Breast epithelium (tissue), 4 donors: ENCODE measurements at places on chromosomes 6 and 20. TPM values are rescaled to one million over a fixed set of nuclear protein-coding genes. Genes with fewer than 3 reads are reported as not detected.

DNA sequence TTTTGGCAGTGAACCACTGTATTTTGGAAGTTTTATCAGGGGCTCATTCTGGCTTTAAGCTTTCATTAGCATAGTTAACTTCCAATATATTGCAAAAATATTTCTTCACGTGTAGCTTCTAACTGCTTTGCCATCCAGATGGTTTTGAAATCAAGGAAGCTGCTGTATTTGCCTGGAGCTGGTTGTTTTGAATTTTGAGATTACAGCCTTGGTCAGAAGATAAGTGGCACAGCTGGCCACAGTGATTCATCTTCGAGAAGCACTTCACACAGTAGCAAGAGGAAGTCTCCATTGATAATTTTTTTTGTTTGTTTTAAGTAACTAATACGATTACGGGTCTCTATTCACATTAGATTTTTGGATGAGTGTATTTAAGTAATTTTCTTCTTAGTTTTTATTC is 3.8 kb downstream of the APCDD1L start:
- H3K4me3 ChIP-seq = no peak overlapping the region
- H3K36me3 ChIP-seq = no peaks in the 10 kb centered on the region
- no peak overlapping the region for H3K27ac ChIP-seq
- DNase-seq = no peak

DNA sequence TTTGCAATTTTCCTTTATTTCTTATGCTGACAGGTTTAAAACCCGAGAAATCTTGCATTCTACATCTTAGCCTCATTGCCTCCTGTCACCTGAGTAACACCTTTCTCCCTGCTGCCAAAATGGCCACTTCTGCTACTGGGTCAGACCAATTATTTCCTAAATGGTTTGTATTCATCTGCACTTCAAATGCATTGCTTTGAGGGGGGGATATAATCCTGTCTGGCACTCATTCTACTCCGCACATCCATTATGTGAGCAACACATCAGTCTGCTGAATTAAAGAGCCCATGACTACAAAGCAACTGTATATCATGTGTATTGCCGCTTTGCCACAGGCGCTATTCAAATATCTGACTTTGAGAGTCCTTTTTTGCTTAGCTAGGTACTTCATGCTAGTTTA is 141.6 kb upstream of the TSHZ2 start:
- no peaks in the 10 kb centered on the region for H3K27me3 ChIP-seq
- H3K4me3 ChIP-seq = no peak overlapping the region

TFAP2C gene
- total RNA-seq = 1.8 TPM

- peak overlapping the region; percentile 97 for H3K4me3 ChIP-seq
- no peaks in the 10 kb centered on the region for H3K36me3 ChIP-seq
- H3K27me3 ChIP-seq = no peaks in the 10 kb centered on the region
- DNase-seq = peak; percentile 76
- H3K4me1 ChIP-seq = no peaks in the 10 kb centered on the region
Measured at GRCh38 chr6:20403070-20403765, 1.5 kb downstream of the E2F3 start.

CST2 gene
- not detected for total RNA-seq

DNA sequence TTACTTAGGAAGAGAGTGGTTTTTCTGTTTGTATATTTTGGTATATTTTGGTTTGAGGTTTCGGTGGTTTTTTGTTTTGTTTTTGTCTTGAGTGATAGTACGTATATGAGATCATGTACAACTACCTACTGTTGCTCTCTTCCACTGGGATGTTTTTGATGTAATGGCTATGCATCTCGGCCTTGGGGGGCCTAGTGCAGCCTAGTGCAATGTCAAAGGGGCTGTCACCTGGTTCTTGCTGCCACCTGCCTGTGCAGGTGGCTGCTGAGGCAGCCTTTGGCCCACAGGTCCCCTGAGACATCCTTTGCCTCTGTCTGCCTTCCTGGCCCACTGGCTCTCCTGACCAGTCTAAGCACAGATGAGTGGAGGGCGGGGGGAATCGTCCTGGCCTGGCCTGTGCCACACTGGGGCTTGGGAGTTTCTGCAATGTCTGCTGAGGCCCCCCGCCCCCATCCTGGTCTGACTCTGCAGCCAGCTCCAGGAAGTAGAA is 546.6 kb downstream of the CD83 start:
- H3K36me3 ChIP-seq = no peaks in the 10 kb centered on the region
- no peaks in the 10 kb centered on the region for H3K27me3 ChIP-seq
- no peak overlapping the region for H3K4me3 ChIP-seq
- no peak overlapping the region for H3K27ac ChIP-seq
- no peak for DNase-seq

SLC17A3 gene
- not detected for total RNA-seq

DNA sequence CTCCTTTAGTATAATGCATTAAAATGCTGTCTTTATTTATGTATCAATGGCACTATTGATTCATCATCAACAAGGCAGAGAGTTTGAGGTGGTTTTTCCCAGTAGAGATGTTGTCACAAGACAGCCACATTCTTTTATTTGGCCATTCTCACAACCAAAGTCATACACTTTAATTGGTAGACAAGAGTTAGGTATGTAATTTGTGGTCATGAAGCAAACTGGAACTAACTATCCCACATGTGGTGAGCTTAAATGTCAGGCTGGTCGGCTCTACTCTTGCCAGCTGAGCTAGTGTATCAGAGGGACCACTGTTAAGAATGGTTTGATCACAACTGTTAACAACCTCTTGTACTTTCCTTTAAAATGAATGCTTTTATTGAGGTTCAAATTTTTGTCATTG is 714.6 kb downstream of the CD109 start:
- H3K4me1 ChIP-seq = no peaks in the 10 kb centered on the region
- H3K36me3 ChIP-seq = no peaks in the 10 kb centered on the region
- no peak for DNase-seq
- no peaks in the 10 kb centered on the region for H3K27me3 ChIP-seq

IPCEF1 gene
- 6.7 TPM for total RNA-seq

DNA sequence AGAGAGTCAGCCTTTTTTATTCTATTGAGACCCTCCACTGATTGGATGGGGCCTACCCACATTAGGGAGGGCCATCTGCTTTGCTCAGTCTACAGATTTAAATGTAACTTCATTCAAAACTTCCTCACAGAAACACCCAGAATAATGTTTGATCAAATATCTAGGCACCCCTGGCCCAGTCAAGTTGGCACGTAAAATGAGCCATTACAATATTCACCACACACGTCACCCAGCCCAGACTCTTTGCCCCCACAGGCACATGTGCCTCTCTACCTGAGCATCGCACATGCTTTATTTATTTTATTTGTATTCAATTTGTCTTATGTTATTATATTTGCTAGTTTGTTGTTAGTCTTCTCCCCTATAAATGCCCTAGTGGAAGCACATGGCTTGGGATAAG is 70.9 kb upstream of the EYA2 start:
- no peak overlapping the region for H3K4me3 ChIP-seq
- no peaks in the 10 kb centered on the region for H3K27me3 ChIP-seq
- no peak overlapping the region for H3K27ac ChIP-seq
- DNase-seq = no peak
- H3K36me3 ChIP-seq = no peaks in the 10 kb centered on the region

- no peak overlapping the region for H3K4me3 ChIP-seq
- no peaks in the 10 kb centered on the region for H3K4me1 ChIP-seq
- DNase-seq = no peak
- no peak overlapping the region for H3K27ac ChIP-seq
- no peaks in the 10 kb centered on the region for H3K27me3 ChIP-seq
Measured at GRCh38 chr6:85552652-85553051, 41.0 kb downstream of the SNX14 start.

RHAG gene
- total RNA-seq = not detected

GRCh38 chr20:46588532-46589511 is 38.4 kb upstream of the OCSTAMP start:
- no peaks in the 10 kb centered on the region for H3K36me3 ChIP-seq
- no peak overlapping the region for H3K4me3 ChIP-seq
- DNase-seq = no peak
- H3K4me1 ChIP-seq = no peaks in the 10 kb centered on the region

RAET1L gene
- not detected for total RNA-seq

DNA sequence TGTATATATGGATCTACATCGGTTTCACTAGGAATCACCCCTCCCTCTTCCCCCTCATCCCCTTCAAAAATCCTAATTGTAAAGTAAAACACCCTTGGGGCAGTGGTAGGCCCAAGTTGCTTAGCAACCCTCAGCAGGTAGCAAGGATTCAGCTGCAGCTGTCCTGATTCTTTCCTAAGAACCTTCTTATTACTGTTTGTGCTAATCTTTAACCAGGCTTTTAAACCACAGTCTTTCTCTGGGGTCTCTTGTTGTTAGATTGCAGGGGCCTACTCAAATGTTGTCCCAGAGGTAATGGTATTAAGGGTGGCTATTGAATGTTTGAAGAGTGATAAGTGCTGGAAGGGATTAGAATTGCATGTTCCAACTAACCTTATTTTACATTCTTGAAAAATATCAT is 46.4 kb downstream of the PRL start:
- no peak overlapping the region for H3K4me3 ChIP-seq
- no peaks in the 10 kb centered on the region for H3K27me3 ChIP-seq
- peak overlapping the region; percentile 29 for H3K27ac ChIP-seq
- no peak for DNase-seq
- no peaks in the 10 kb centered on the region for H3K36me3 ChIP-seq

GABRR1 gene
- not detected for total RNA-seq

OR2J3 gene
- 0.15 TPM for total RNA-seq

GRCh38 chr6:138692978-138693909 is 80.3 kb upstream of the CCDC28A start:
- H3K4me3 ChIP-seq = peak overlapping the region; percentile 62
- H3K36me3 ChIP-seq = no peaks in the 10 kb centered on the region
- H3K27me3 ChIP-seq = no peaks in the 10 kb centered on the region
- H3K27ac ChIP-seq = peak overlapping the region; percentile 79

- H3K4me3 ChIP-seq = no peak overlapping the region
- H3K4me1 ChIP-seq = no peaks in the 10 kb centered on the region
- no peaks in the 10 kb centered on the region for H3K36me3 ChIP-seq
- no peak for DNase-seq
- H3K27me3 ChIP-seq = no peaks in the 10 kb centered on the region
- H3K27ac ChIP-seq = peak overlapping the region; percentile 64
Measured at GRCh38 chr20:8357703-8358102, 225.6 kb downstream of the PLCB1 start.

GRCh38 chr6:135390458-135390857 is 107.1 kb downstream of the AHI1 start:
- H3K4me1 ChIP-seq = no peaks in the 10 kb centered on the region
- no peak overlapping the region for H3K27ac ChIP-seq
- H3K27me3 ChIP-seq = no peaks in the 10 kb centered on the region
- no peaks in the 10 kb centered on the region for H3K36me3 ChIP-seq

DNA sequence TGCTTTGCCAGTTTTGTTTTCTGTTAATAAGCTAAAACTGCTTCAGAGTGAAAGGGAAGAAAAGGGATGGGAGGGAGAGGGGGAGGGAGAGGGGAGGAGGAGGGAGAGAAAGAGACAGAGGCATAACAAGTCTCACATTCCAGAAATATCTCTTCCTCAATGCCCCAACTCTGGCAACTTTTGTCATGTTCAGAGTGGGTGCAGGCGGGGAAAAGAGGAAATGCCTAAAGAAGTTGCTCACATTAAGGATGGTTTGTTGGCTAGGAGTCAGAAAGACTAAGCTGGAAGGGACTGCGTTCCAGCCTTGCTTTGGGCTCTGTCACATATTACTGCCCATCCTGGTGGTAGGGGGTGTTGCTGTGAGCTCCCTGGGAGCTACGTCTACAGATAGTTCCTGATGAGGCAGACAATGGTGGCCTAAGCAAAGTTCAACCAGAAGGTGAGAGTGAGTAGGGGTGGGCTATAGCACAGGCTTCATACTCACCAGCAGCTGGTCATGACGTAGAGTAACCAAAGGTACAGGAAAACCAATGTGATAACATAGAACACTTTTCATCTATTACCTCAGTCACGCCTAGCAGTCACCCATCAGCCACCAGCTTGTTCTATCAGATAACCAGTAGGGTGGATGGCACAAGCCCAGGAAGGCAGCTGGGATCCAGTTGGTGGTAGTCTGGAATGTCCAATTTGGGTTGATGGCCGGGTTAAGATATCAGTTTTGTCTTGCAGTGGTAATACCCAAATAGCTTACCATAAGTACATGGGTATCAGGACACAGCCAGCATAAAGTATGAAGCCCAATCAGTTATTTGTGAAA is 2.1 kb downstream of the TSPYL4 start:
- peak overlapping the region; percentile 20 for H3K27ac ChIP-seq
- DNase-seq = no peak
- H3K4me1 ChIP-seq = peaks cover 20% of the 10 kb centered on the region

DNA sequence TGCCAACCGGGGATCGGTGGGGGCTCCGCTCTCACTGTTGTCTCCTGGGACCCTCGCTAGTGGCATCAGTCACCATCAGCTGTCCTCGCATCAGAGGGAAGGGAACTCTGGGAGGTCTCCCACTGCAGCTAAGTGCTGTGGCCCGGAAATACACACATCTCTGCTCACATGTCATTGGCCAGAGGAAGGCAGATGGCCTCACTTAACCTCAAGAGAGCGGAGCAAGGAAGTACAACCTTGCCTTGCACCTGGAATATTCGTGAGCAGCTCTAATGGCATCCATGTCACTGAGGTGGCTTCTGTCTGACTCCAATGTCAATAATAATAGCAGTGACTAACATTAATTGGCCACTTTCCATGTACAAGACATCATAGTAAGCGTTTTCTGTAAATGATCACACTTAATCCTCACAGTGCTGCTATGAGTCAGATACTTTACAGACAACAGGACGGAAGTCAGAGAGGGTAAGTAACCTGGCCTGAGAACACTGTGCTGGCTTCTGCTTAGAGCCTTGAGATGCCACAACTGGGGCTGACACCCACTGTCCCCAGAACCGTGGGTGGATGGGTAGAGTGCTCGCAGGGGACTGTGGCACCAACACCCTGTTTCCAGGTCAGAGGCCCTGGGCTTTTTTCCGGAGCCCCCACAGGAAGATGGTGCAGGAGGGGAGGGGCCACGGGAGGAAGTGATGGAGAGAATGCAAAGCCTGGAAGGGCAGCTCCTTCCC is 6.0 kb downstream of the LHFPL5 start:
- H3K4me3 ChIP-seq = no peak overlapping the region
- H3K4me1 ChIP-seq = no peaks in the 10 kb centered on the region
- H3K27me3 ChIP-seq = peaks cover 5% of the 10 kb centered on the region

DNA sequence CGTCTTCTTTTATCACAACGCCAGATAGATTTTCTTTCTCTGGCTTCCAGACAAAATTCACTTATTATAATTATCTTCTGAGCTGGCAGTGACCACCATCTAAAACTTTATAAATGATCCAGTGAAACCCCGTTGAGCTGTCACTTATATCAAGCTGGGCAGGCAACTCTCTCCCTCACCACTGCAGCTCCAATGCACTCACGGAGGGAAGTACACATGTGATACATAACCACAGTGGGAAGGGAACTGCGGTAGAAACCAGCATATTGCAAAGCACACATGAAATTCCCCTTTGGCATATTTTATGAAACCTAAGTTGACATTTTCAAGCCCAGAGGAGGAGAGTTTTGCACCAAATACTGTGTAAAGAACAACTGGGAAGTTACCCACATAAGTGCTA is 536.9 kb downstream of the HACE1 start:
- H3K27me3 ChIP-seq = no peaks in the 10 kb centered on the region
- DNase-seq = no peak
- H3K36me3 ChIP-seq = no peaks in the 10 kb centered on the region
- no peaks in the 10 kb centered on the region for H3K4me1 ChIP-seq
